ENCODE measurements at places on chromosomes 5 and 9.

DNA sequence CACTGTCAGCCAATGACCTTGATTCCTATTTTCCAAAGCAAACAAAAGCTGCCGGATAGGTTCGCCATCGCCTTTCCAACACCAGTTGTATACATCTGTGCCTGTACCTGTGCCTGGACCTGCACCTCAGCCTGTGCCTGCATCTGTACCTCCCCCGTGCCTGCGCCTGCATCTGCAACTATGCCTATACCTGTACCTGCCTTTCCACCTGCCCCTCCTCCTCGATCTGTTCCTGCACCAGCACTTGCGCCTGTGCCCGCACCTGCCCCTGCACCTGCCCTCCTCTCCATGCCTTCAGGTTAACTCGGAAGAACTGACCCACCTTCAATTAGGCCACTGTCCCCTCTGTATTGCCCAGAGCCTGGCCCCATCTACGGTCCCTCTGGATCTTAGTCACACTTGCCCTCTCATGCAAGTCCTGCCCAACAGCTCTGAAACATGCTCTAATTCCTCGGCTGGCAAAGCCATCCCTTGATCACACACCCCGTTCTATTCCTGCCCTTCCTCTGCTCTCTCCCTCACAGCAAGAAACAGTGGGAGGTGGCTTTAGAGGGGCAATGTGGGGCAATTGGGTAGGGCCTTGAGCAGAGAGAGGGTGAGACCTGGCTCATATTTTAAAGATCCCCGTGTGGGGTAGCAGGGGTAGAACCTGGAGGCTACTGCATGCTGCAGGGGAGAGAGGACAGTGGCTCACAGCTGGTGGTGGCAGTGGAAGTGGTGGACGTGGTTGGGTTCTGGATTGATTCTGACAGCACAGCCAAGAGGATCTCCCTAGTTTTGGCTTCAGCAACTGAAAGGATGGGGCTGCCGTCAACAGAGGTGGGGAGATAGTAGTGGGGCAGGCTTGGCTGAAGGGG, 59.6 kb upstream of the PHYKPL start:
- no peak for DNase-seq

DNA sequence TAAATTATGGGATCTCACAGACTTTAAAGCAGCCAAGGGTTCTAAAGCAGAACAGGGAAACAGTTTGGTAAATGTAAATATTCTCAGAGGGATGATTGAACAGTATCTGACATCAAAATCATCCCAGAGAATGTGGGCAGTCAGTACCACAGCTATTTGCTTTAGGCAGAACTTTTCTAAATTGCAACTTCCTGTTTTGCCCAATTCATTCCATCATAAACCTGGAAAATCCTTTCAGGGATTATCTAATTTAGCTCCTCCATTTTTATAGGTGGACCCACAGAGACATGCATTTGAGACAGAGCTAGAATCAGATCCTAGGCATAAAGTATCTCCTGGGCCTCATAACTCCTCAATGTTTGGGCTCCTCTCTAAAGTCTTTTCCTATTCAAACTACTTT, 12.4 kb downstream of the NR6A1 start:
- DNase-seq = no peak

- DNase-seq = peak; percentile 86
These were observed 269.1 kb downstream of the FANCC start for GRCh38 chr9:95048225-95049087.

GRCh38 chr9:86997156-86997555, 49.9 kb upstream of the GAS1 start:
- no peak for DNase-seq

DNA sequence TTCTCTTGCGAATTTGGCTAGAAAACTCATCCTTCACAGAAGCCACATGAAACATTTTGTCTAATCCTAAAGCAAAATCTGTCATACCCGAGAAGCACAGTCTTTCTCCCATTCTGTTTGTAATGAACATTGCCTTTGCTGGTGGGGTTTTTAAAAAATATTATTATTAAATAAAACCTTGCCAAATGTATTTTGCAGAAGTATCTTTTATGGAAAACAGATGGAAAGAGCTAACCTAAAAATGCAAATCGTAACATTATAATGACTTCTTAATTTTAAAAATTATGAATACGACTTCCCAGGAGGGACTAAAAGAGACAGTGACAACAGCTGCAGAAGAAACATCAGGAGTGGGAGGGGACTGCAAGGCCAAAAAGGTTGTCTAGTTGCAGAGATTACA, 246.3 kb upstream of the TAS2R1 start:
- DNase-seq = no peak

DNA sequence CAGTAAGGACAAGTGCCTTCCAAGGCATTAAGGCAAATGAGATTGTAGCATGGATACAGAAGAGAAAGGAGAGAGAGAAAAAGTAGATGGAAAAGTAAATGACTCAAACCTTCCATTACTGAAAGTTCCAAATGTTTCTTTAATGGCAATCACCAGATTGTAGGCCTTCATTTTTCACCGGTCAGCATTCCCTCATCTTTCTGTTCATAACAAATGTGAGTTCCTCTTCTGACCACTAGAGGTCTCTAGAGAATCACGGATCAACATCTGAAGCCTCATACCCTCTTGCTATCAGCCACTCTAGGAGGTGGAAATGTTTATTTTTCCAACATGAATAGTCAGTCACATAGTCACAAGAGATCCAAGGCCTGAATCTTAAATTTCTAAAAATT, 73.6 kb upstream of the RPS23 start:
- peak; percentile 27 for DNase-seq

GRCh38 chr5:169344629-169345028, 43.7 kb upstream of the SLIT3 start:
- no peak for DNase-seq

DNA sequence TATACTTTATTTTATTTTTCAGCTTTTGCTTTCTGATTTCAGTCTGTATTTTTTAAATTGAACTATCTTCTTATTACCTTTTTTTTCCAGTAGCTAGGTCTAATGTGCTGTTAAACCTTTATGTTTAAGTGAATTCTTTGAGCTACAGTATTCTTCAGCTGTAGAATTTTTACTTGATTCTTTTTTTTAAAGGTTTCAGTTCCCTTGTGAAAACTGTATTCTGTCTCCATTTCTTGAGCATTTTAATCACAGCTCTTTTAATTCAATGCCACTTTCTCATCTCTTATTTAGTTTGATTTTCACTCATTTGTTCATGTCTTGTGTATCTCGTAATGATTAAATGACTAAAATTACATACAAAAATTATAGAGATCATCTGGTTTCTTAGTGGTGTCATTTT, 233.8 kb downstream of the MTRR start:
- no peak for DNase-seq

DNA sequence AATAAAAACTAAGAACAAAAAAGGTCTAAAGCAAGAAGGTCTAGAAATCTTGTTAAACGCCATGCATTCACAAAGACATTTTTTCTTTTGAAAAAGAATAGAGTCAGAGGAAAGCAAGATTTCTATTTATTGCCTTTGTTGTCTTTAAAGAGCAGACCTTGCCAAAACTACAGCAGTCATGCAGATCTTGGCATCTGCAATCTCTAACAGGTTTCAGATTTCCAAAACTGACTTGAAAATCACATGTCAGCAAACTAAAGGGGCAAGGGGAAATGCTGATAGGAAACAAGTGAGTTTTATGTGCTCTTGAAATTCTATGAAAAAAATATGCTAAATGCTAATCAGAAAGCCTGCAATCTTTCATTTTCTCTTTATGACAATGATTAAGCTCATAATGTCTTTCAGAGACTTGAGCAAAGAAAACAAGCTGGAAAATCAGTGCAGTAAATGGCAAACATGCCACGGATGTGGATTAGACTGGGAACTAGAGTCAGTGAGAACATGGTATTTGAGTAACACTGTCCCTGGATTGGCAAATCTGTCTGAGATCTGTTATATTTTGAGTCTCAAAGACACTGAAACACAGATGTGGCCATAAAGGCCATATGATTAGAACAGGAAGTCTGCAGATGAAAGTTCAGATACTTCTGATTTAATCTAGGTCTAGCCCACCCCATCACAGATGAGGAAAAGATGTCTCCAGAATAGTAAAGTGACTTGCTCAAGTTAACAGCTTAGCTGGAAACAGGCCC, 361.4 kb upstream of the RPS23 start:
- no peak for DNase-seq

- no peak for DNase-seq
These were observed 50.8 kb downstream of the ADAMTS12 start for GRCh38 chr5:33840927-33841547.

- no peak for DNase-seq
These were observed 349.9 kb downstream of the PIK3R1 start for GRCh38 chr5:68565427-68565826.

GRCh38 chr5:109740966-109741365, 51.2 kb downstream of the MAN2A1 start:
- DNase-seq = no peak

DNA sequence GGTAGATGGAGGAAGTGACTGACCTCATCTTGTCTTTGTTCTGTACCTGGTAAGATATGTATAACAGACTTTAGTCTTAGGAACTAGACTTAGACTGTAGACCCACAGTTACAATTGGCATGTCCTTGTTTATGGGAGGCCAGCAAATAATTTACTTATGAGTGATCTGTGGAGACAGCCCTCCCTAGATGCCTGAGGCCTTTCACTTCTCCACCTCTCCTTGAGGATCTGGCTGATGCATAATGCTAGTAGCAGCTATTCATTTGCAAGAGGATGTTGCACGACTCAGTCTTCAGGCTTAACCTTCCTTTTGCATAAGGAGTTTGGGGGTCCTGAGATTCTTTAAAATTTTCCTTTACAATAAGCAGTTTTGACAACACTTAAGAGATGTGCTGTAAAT, 100.7 kb downstream of the YTHDC2 start:
- DNase-seq = no peak

- DNase-seq = no peak
These were observed 31.3 kb downstream of the PARP8 start for GRCh38 chr5:50697739-50698138.

DNA sequence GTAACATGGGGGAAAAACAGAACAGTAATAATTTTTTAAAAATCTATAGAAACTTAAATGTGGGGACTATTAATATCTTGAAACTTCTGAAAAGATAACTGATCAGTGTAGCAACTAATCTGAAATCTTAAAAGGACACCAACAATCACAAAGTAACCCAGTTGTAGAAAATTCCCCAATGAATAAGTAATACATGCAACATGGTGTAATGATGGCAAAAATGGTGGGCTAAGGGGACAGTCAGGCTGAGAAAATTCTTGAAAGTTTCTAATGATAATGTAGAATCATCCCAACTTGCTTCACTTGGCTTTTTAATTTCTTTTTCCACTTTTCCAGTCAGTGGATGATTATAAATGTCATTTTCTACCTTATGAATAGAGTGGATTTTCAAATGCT, 5.4 kb downstream of the NFIL3 start:
- DNase-seq = no peak

- no peak for DNase-seq
These were observed 815.0 kb downstream of the DTWD2 start for GRCh38 chr5:118173340-118173739.

GRCh38 chr9:26331223-26331622, 561.4 kb downstream of the CAAP1 start:
- DNase-seq = peak; percentile 37

DNA sequence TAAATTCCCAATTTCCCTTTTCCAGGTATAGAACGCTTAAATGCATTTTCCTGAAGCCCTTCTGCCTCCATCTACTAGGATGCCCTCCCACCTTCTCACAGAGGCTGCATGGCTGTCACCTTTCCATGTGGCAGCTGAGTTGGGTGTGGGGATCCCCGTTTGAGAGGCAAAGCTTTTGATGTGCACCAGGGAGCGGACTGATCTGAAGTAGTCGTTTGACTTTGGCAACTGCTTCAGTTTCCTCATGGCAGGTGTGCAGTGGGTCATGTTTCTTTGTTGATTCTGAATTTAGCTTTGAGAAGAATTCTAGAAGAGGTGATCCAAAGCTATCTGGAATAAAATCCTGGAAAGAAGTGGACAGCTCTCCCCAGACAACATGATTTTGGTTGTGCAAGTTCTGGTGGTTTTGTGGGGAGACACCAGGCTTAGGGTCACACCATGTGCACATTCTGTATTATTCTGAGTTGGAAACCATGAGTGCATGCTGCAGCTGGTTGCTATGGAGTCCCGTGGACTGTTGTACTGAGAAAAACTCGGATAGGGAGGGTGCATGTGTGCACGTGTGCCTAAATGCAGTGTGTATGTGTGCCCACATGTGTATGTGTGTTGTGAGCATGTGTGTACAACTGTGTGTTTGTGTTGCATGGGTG, 63.5 kb downstream of the GADD45G start:
- peak; percentile 12 for DNase-seq

- DNase-seq = no peak
These were observed 12.3 kb downstream of the SEPTIN8 start for GRCh38 chr5:132764671-132765238.

DNA sequence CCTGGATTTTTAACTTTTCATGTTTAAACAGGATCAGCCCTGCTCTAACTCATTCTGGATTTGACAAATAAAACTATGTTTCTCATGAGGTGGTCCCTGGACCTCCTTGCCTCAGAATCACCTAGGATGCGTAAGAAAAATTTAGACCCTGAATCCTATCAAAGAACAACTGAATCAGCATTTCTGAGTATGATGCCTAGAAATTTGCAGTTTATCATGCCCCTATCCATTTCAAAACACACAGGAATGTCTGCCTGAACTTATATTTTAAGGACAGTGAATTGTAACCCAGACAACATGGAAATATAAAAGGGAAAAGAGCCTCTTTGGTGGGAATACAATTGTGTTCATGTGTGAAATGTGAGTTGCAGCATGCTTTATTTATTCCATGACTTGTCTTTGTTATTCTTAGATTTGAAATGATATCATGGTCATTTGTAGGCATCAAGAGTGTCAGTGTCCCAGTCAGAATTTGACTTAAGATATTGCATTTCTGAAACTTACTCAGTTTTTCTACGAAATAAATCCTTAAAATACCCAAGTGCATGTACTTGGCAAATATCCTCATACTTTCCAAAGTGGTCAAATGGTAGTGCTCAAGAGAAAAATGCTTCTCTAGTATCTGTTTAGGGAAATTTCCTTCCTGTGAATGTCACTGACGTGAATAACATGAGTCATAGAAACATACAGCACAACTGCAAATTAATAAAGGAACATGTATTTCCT, 144.3 kb downstream of the GIN1 start:
- DNase-seq = no peak

DNA sequence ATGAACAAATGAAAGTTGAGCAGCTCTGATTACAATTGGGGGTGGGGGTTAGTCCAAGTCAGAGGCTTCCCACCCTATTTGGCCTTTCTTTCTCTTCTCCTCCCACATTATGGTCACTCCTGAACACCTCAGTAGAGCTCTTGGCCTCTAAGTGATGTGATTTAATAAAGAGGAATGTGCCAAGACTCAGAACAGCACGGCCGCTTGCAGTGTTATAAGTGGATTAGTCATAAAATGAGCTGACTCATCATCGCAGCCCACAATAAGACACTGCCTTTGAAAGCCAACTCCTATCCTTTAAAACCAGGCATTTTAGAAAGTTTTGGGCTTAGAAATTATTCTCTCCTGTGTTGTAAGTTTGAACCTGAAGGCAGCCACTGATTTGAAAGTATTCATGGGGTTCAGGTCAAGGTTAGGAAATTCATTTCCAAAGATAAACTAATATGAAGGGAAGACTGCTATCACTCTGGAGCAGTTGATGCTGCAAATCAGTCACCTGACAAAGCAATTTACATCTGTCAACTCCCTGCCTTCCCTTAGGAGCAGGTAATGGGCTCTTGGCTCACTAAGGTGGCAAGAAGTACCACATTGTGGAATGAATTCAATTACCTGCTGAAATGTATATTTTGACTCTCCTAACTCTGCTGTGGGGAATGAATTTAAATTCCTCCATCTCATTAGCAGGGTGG, 283.6 kb upstream of the NMUR2 start:
- no peak for DNase-seq
